ENCODE measurements at places on chromosomes 13 and 19. TPM values are rescaled to one million over a fixed set of nuclear protein-coding genes. Genes with fewer than 3 reads are reported as not detected.

CILP2 gene
- total RNA-seq = 0.21 TPM

FUT3 gene
- total RNA-seq = not detected

LILRA5 gene
- total RNA-seq = not detected

BCAM gene
- total RNA-seq = 63.9 TPM

MUC16 gene
- total RNA-seq = 0.02 TPM

SLC15A1 gene
- not detected for total RNA-seq

CYP4F2 gene
- 0.07 TPM for total RNA-seq

ZNF221 gene
- total RNA-seq = 0.42 TPM

IQCN gene
- total RNA-seq = 0.77 TPM

GARIN5B gene
- total RNA-seq = 0.08 TPM

ANKLE1 gene
- total RNA-seq = 0.22 TPM

C19orf53 gene
- total RNA-seq = 208 TPM

SH2D3A gene
- total RNA-seq = 17.2 TPM

FOXA3 gene
- total RNA-seq = 0.95 TPM

YIF1B gene
- 131 TPM for total RNA-seq

GIPR gene
- total RNA-seq = 3.5 TPM

SLC1A5 gene
- 202 TPM for total RNA-seq

PSG5 gene
- 0.35 TPM for total RNA-seq

PPP2R1A gene
- 298 TPM for total RNA-seq

INAFM1 gene
- 10.2 TPM for total RNA-seq

F2RL3 gene
- not detected for total RNA-seq

ERICH4 gene
- not detected for total RNA-seq

DZIP1 gene
- total RNA-seq = 11.9 TPM

ATP8A2 gene
- not detected for total RNA-seq

DNAJC15 gene
- total RNA-seq = 0.10 TPM

PLPP2 gene
- 76.6 TPM for total RNA-seq

IGFL1 gene
- 1.7 TPM for total RNA-seq

C1QTNF9B gene
- not detected for total RNA-seq

YJEFN3 gene
- 5.0 TPM for total RNA-seq

ZNF738 gene
- total RNA-seq = 0.68 TPM

BST2 gene
- total RNA-seq = not detected
